ENCODE measurements at places on chromosomes 16 and 17. TPM values are rescaled to one million over a fixed set of nuclear protein-coding genes. Genes with fewer than 3 reads are reported as not detected.

Gene USP6
- total RNA-seq, result not detected

Gene OR1E1
- total RNA-seq, result not detected

Gene C17orf107
- 4.2 TPM for total RNA-seq

Gene LRRC37A2
- 0.87 TPM for total RNA-seq

DNA sequence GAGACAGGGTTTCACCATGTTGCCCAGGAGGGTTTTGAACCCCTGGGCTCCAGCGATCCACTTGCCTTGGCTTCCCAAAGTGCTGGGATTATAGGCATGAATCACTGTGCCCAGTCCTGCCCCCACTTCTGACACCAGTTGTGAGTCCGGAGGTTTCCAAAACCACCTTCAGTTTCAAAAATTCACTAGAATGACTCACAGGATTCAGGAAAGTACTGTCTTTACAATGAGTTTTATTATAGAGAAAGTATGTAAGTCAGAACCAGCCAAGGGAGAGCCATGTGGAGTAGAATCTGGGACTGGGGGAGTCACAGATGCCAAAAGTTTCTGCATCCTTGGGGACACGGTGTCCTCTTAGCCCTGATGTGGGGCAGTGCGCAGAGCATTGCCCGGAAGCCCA, 55.1 kb downstream of the PLD6 start:
- DNase-seq, result peak; percentile 90

- no peak for DNase-seq
Measured at GRCh38 chr16:11032000-11032921, 87.9 kb downstream of the CLEC16A start.

- DNase-seq, result peak; percentile 32
Measured at GRCh38 chr17:46782250-46782953, 36.1 kb downstream of the WNT3 start.

DNA sequence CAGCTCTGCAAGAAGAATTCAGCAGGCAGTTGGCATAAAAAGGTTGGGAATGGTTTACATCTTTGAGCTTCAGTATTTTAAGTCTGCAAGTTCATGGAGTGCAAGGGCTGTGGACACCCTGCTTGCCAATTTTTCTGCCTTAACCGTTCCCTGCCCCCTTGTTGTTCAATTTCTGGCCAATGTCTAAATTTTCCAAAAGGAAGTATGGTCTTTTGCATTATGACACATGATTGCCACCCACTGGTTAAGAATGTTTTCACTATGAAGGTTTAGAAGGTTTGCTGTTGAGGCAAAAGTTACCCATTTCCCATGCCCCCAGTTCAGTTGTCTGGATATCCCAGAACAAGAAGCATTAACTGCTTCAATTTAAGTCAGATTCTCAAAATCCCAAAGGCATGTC, 441.9 kb downstream of the CDH13 start:
- peak; percentile 24 for DNase-seq

- DNase-seq, result no peak
Measured at GRCh38 chr17:81726004-81726403, 13.9 kb downstream of the SLC25A10 start.

GRCh38 chr17:15236281-15237105, 28.6 kb downstream of the PMP22 start:
- no peak for DNase-seq

DNA sequence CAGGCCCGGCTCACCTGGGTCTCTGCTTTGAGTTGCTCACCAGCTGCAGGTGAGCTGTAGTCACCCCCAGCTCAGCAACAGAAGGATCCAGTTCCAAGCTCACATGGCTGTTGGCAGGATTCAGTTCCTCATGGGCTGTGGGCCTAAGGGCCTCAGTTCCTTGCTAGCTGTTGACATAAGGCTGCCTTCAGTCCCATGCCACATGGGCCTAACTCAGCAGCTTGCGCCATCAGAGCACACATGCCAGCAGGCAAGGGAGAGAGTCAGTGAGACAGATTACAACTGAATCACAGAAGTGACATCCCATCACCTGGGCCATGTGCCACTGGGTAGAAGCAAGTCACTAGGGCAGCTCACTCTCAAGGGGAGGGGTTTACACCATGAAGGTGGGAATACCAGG, 24.7 kb downstream of the PSMD7 start:
- DNase-seq, result no peak

GRCh38 chr17:16918443-16918842, 53.5 kb downstream of the TNFRSF13B start:
- no peak for DNase-seq

GRCh38 chr17:80855948-80856862, 135.4 kb upstream of the CHMP6 start:
- peak; percentile 95 for DNase-seq

DNA sequence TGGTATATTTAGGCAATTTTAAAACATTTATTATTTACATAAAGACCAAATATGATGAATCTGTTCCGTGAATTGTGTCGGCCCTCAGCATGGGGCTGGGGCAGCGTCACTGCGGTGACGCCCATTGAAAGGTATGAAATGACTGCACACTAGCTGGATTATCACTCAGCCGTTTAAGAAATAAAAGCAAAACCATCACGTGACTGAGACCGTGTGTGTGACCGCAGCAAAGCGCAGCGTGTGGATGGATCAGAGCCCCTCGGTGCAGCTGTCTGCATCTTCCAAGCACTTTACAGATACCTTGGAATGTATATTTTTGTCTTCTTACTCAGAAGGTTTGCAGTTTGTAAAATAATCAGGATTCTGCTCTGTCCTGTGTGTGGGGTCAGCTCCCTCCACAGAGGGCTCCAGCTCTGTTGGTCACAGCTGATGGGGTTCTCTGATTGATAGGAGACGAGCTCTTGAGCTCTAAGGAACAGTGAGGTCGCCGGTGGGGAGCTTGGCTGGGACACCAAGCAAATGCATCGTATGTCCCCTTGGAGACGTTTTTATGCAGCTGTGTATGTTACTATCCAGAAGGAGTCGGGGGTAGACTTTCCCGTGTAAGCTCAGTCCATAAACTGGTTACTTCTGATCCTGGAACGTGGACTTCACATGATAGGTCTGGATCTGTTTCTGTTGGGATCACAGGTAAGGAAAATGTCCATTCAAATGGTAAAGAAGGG, 45.1 kb downstream of the WDR45B start:
- DNase-seq, result no peak

- DNase-seq, result no peak
Measured at GRCh38 chr17:45893725-45894021, 681 bp upstream of the MAPT start.

DNA sequence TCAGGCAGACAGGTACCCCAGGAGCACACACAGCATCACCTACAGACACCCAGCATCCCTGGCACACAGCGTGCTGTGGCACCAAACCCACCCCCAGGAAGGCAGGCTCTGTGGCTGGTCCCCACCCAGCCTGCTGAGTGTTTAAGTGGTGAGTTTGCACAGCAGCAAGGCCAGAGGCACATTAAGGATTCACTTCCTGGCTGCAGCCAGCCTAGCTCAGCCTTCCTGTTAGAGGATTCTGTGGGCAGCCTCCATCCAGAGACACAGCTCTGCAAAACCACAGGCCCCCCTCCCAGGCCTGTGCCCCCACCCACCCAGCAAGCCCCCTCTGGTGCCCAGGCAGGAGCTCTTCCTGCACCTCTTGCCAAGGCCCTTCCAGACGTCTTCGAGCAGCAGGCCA, 36.1 kb upstream of the PHB1 start:
- DNase-seq, result no peak

DNA sequence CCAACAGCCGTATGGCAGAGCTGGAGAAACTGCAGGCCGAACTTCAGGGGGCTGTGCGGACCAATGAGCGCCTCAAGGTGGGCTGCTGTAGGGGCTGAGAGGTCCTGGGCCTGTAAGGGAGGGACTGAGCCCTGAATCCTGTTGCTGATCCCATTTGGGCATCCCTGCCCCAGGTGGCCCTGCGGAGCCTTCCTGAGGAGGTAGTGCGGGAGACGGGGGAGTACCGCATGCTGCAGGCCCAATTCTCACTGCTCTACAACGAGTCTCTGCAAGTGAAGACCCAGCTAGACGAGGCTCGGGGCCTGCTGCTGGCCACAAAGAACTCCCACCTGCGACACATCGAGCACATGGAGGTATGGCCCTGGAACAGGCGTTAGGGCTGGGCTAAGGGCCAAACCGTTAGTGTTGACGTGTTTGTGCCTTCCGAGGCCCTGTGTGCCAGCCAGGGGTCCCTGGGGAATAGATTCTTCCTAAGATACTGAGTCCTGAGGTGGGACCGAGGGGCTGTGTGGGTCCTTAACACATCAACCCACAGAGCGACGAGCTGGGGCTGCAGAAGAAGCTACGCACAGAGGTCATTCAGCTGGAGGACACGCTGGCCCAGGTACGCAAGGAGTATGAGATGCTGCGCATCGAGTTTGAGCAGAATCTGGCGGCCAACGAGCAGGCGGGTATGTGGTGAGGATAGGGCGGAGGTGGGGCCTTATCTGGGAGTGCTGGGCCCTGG, 4.2 kb downstream of the RNF40 start:
- DNase-seq, result no peak

- no peak for DNase-seq
Measured at GRCh38 chr16:56415875-56416274, 9.5 kb downstream of the AMFR start.
